WTC11 (cell line): ENCODE measurements at places on chromosomes 5 and 9. TPM values are rescaled to one million over a fixed set of nuclear protein-coding genes. Genes with fewer than 3 reads are reported as not detected.

The SOHLH1 gene
- total RNA-seq, result not detected in 3 replicates

GRCh38 chr5:151718646-151719045 is 31.9 kb upstream of the SPARC start:
- no peak for DNase-seq

DNA sequence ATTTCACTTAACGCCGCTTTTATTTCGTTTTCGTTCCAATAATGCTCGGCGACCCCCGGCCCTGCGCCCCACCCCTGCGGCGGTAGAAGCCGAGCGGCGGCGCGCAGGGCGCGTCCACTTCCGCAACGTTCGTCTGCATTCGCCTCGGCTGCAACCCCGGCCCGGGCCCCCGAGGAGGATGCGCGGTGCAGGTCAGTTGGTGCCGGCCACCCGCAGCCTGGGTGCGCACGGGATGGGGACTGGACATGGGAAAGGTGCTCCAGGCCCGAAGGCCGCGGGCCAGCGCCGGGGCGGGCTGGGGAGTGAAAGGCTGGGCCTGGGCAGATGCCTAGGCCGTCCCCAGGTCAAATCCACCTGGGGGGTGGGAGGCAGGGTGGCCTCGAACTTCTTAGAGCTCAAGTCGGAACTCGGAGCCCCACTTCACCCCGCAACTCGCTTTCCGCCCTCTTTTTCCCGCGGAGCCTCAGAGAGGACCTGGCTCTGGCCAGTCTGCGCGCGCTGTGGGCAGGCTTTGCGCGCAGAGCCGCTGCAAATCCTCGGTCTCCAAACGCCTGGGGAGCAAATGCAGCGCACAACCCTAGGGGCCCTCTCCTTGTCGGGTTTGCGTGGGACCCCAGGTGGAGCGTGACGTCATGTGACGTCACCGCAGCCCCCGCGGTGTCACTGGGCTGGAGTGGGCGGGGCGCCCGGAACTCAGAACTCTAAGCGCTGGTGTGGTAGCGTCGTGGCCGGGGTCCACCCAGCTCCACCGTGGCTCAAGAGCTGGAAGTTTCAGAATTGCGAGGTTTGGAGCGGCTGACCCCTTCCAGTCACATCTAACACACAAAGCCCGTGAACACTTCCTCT is 3.3 kb downstream of the TLX3 start:
- DNase-seq, result peak; percentile 46

DNA sequence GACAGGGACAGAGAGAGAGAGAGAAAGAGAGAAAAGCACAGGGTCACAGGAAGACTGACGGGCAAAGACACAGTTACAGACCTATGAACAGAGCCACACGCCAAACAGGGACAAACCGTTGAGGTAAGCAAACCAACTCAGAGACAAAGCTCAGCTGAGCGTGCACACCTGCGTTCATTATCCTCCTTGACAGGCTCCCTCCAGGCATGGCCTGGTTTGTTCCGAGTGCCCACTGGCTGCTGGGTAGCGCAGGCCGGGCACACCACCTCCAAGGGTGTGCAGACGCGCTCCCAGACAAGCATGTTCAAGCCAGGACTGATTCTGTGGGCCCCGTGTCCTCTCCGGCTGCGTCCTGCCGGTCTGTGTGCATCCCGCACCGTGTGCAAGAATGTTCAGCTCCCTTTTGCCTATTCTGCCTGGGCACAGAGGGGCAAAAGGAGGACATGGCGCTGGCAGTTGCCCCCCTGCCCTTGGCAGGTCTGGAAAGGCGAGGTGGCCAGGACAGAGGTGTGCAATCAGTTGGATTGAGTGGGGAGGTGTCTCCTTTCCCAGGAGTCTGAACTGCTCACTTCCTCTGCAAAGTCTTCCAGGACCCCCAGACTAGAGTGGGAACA is 467 bp upstream of the SMIM32 start:
- DNase-seq, result no peak

DNA sequence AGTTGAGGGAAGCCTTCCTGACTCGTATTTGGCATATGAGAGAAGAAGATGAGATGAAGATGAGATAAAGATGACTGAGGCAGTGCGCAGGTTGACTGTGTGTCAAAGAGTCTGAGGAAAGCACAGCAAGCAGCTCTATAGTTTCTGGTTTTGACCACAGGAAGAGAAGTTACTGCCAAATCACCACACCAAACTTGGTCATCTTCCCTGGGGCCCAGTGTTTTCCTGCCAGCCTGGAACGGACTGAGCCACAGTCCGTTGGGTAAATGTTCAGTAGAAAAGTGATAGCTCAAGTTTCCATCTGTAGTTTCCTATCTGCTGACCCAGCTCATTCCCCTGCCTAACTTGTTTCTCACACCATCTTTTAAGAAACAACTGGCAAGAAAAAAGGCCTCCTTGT is 80.7 kb upstream of the ADAMTS19 start:
- DNase-seq, result no peak

- no peak for DNase-seq
Measured at GRCh38 chr9:96333958-96334357, 32.0 kb upstream of the HSD17B3 start.
